ENCODE measurements at places on chromosomes 12 and 14.

DNA sequence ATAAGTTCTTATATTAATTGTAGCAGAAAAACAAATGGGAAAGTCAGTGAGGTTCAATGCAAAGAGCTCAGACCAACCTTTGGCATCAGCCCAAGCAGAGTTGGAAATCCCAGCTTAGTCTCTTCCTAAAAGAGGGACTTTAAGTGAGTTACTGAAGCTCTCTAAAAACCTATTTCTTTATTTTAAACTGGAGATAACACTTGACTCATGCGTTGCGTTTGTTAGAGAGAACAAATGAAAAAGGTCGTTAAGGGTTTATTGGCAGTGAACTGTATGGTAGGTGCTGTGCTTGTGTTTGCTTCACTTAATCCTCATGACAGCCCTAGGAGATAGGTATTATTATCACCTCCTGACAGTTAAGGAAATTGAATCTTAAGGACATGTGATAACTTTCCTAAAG lies 396.5 kb downstream of the RAD51B start:
- no peak for DNase-seq

DNA sequence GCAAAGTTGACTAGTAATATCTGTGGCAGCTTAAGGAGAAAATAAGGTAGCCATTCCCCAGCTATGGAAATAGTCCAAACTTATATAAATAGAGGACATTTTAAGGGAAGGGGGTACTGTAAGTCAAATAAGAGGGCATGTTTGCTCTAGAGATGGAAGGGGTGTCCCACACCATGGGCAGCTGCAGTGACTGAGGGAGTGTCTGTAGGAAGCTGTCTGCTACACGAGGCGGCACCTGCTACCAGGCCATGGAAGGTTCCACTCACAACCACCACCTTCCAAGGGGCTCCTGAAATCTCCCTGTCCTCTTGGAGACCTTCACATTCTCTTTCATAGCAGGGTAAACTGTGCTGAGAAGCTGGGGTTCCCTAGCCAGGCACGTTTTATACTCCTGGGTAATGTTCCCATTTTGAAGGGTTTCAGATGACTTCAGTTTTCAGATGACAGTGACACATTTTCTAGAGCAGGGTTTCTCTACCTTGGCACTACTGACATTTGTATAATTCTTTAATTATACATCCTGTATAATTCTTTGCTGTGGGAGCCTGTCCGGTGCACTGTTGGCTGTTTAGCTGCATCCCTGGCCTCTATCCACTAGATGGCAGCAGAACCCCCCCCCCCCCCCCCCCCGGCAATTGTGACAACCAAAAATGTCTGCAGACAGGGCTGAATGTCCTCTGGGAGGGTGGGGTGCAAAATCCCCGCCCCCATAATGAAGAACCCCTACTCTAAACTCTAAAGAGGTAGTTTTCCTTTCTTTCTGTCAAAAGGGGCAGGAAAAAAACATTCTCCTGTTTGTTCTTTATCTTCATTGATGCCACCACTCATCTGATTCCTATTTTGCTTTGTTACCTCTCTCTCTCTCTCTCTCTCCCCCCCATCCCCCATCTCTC lies 11.6 kb upstream of the SMCO2 start:
- peak; percentile 14 for DNase-seq

- no peak for DNase-seq
These were observed 47.5 kb downstream of the PRMT8 start for GRCh38 chr12:3538466-3539030.

- DNase-seq: no peak
These were observed 17.1 kb downstream of the POU6F1 start for GRCh38 chr12:51200806-51201205.

DNA sequence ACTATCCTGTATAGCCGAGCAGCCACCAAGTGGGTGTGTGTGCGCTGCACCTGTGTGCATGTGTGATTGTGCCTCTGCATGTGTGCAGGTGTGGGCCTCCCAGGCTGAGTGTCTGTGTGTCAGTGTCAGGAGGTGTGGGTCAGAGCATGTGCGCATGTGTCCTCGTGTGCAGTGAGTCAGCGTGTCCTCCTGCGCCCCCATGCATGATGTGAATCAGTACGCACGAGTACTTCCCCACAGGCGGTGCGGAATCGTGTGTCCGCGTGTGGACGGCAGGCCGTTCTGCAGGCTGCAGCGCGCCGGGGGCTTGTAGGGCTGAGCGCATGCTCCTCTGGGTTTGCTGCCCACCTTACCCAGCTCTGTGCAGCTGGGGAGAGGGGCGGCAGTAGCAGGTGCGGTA lies 34.2 kb downstream of the DTX1 start:
- DNase-seq: no peak

DNA sequence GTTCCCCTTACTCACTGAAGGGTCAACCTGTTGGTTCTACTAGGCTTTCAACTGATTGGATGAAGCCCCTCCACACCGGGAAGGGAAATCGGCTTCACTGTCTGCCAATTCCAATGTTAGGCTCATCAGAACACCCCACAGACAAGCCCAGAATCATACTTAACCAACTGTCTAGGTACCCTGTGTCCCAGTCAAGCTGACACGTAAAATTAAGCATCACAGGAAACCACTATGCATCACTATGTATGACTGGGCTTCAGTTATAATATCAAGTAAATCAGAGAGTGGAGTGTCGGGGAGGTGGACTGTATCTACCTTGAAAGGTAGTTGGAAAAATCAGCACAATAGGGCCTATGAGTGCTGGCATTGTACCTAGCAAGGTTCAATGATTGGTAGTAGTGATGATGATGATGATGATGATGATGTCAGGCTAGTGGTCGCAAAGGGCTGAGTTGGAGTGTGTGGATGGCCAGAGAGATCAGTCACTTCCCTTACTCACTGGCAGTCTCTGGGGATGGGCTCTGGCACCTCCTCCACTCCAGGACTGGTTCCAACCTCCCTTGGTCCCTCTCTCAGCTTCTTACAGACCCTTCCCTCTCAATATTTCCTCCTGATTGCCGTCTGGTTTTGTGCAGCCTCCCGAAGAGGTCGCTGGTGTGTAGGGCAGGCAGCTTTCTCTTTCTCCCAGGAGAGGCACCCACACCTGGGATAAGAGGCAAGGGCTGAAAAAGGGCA lies 3.3 kb upstream of the ATG101 start:
- DNase-seq: no peak

GRCh38 chr12:25957793-25958427 lies 572 bp upstream of the RASSF8 start:
- DNase-seq: peak; percentile 83

GRCh38 chr14:36271222-36271621 lies 49.2 kb downstream of the MBIP start:
- DNase-seq: no peak

DNA sequence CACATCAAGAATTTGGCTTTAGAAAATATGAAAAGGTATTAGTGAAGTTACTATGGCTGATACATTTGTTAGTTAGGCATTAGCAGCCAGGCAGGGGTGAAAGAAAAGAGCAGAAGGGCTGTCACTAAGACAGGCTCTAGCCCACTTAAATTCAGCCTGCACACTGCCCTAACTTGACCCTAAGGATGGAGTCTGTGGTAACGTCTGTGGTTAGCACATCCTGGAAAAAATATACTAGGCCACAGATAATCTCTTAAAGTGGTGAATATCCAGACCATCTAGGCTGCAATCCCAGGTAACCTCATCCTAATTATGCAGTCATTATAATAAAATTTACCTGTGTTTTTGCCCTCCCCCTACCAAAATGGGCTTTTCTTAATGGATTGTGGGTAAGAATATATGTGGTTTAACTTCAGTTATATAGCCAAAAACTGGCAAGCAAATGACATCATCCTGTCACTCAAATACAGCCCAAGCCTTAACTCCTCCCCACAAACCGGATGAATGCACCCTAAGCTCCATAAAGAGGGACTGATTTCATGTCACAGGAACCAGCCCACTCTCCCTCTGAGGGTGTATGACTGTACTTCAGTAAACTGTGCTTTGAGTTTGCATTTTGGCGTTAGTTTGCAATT lies 440.9 kb downstream of the LRFN5 start:
- DNase-seq: peak; percentile 46

- no peak for DNase-seq
These were observed 53.4 kb upstream of the ABCD2 start for GRCh38 chr12:39672976-39673375.
